ENCODE measurements at places on chromosomes 6 and 20.

GRCh38 chr6:93828553-93828952 lies 409.2 kb upstream of the EPHA7 start:
- no peak for DNase-seq

GRCh38 chr20:11890331-11891076 lies 27.2 kb upstream of the BTBD3 start:
- peak; percentile 92 for DNase-seq

- DNase-seq = no peak
Measured at GRCh38 chr6:95917034-95917433, 98.7 kb upstream of the FUT9 start.

DNA sequence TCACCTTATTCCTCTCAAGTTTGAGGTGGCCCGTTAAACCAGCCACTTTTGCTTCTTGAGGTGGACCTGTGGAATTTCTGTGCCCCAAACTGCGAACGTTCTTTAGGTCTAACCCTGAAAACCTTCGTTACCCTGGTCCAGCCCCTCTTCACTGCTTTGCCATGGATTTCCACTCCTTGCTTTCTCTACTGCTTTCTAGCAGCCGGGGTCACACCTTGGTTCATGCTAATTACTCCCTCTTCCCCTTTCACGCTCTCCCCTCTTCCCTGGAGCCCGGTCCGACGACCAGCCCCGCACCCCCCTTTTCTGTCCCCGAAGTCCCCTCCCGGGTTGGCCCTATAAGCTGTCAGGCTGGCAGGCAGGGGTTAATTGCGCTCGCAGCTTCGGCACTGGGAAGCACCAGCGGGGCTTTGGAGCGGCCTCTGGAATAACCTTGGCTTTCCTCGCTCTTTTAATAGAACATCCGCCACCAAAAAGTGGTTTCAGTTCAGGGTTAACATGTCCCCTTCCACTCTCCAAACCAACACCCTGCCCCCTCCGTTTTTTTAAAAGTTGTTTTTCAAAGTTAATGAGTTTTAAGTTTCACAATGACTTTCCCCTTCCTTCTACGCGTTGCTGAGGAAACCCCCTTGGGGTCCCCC lies 1.4 kb upstream of the HIVEP1 start:
- peak; percentile 59 for DNase-seq

DNA sequence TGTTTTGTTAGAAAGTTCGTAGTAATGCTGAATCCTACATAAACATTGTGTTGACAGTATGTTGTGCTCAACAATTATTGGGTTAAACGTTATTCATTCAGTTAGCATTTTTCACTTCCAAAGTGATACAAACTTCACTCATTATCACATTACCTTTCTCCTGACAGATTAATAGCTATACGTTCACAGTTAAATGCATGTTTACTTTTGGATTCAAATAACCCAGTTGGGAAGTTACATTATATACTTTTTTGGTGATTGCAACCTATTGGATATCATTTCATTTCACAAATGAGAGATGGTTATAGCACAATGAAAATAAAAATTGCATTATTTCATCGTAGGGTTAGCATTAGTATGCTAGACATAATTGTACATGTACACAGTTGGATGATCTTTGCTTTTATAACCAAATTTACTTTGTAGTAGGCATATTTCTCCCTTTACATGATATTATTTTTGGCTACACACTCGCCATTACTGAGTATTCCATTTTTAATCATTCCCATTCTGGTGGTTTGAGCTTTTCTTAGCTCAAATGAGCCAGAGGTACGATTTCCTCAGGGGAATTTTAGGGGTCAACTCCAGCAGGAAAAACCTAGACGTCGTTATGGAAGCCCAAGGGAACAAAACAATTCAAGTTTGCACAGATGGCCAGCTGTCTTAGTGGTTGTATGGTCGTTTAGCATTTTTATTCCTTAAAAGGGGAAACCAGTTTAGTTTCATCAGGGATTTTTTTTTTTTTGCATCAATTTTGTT lies 2.1 kb upstream of the HIVEP1 start:
- no peak for DNase-seq
